ENCODE measurements at places on chromosomes 4 and X.

GRCh38 chrX:137432609-137433008 lies 133.3 kb upstream of the ZIC3 start:
- DNase-seq, result no peak

GRCh38 chrX:47158131-47158530 lies 13.1 kb downstream of the RBM10 start:
- DNase-seq, result no peak

DNA sequence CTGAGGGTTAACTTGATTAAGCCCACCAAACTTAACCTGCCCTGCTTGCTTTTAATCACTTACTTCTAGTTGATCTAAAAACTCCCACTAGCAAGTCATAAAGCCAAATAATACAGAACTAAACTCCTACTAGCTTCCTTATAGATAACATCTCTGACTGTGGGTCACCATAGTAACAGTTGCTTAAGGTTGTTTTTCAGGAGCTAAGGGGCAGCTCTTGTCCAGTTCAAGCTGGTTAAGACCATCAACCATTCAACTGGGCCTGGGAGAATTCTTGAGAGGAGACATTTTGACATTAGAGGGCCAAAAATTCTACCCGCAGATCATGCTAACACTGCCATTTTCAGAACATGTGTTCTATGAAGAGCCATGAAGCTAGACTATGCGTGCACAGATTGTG lies 67.0 kb downstream of the UCHL1 start:
- DNase-seq, result no peak

GRCh38 chr4:51923343-51923742 lies 80.4 kb downstream of the DCUN1D4 start:
- no peak for DNase-seq

- DNase-seq, result no peak
Observed at GRCh38 chr4:25815586-25815985, 47.2 kb downstream of the SEL1L3 start.

DNA sequence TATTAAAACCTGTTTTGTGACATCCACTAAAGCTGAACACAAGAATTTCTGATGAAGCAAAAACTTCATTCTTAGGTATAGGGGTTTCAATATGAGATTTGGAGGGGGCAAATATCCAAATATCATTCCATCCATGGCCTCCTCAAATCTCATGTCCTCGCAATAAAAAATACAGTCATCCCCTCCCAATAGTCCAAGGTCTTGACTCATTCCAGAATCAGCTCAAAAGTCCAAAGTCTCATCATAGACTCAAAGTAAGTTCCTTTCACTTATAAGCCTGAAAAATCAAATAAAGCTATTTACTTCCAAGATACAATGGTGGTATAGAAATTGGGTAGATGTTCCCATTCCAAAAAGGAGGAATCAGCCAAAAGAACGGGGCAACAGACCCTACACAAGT lies 213.4 kb downstream of the SCFD2 start:
- no peak for DNase-seq

DNA sequence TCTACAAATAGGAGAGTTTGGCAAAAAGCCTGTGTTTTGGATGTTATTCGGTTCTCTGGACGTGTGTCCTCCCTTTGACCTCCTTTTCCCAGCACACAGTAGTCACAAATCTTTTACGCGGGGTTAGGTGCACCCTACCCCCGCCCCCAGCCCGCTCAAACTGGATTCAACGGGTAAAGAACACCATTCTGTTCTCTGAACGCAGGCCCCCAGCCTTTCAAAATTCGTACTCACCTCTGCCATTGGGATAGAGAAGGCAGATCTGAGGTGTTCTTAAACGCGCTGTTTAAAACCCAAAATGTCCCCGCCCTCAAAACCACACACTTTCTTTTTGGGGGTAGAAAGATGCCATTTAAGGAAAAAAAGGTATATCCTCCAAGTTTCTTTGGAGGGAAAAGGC lies 2.7 kb downstream of the LEF1 start:
- no peak for DNase-seq

- no peak for DNase-seq
Observed at GRCh38 chr4:89119836-89120235, 8.5 kb downstream of the TIGD2 start.

- DNase-seq, result no peak
Observed at GRCh38 chr4:108636246-108636645, 14.2 kb upstream of the OSTC start.

- DNase-seq, result no peak
Observed at GRCh38 chrX:9324676-9325075, 140.2 kb upstream of the TBL1X start.

DNA sequence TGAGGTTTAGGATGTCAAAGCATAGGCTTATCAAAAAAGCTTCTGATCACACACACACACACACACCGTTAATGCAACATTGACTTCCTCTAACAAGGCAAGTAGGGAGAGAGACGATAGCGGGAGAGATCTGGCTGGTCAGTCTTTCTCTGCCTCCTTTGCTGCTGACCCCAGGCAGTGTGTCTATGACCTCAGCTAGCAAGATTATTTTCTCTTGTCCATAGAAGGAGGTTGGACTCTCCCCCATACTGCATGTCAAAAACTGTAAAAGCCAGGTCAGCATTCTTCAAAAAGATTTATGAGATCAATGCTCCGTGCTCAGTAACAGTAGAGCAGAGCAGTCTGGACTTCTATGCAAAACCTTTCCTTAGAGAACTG lies 63.5 kb upstream of the PGM2 start:
- DNase-seq, result no peak

DNA sequence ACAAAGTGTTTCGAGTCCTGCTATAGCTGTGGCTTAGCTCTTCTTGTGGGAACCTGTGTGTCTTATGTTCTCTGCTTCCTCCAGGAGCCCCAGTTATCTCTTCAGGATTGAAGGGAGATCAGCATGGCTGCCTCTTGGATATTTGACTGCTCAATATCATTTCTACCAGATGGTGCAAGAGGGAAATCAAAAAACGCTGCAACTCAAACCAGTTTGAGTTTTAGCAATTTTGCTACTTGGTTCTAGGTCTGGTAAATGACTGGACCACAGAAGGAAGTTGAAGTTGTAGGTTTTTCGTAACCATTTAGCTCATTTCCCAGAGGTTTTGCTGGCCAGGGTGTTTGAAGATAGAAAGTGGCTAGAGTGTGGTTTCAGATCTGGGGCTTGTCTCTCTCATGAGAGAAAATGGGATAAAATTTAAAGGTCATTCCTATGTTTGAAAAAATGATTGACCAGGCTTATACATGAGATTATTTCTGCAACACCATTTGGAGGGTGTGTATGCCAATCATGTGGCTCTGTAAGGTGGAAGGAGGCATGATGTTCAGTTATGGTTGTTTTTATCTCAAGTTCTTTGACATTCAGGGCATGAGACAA lies 210.4 kb downstream of the SPRY1 start:
- no peak for DNase-seq

DNA sequence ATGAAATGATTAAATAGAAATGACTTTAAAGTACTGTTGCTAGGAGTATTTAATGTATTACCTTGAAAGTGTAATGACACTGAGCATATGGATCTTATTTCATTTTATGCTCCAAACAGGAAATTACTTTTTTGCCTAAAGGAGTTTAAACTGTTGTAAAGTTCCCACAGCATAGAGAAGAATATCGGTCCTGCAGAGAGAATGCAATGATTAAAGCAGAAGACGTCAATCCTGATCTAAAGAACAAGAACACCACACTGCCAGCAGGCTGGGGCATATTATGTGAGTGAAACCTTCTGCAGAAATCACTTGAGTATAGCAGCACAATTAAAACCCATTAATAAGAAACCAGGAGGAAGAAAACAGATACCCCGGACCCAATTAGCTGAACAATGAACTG lies 72.8 kb upstream of the CAMK2D start:
- DNase-seq, result no peak

DNA sequence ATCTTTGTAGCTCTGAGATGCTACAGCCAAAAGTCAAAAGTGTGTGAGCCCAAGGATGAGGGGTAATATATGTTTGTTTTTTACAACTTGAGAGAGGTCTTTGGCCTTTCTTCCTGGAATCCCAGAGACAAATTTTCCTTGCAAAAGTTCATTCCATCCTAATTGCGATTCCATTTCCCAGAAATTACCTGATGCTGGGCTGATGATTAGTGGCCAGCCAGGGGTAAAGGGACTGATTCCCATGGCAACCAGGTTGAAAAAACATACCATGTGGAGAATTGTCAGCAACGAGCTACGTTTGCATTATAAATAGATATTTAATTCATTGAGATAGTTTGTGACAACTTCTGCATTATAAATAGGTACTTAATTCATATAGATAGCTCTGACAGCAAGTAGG lies 17.8 kb downstream of the IGSF1 start:
- DNase-seq, result no peak

DNA sequence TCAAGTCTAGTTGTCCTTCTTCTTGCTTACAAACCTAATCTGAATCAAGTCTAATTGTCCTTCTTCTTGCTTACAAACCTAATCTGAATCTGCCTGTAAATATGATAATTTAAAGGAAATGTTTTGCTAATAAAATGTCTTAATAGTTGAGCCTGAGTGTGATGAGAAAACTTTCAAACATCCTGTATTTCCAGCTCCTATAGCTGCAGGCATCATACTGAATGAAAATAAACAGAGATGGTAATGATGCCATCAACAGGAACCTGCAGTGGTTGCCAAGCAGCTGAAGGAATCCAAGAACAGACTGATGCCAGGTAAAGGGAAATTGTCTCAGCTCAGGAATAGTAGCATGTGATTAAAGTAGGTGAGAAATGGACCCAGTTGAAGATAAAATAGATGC lies 156.1 kb upstream of the IRS4 start:
- DNase-seq, result no peak

GRCh38 chrX:25442499-25442898 lies 426.7 kb upstream of the ARX start:
- no peak for DNase-seq

DNA sequence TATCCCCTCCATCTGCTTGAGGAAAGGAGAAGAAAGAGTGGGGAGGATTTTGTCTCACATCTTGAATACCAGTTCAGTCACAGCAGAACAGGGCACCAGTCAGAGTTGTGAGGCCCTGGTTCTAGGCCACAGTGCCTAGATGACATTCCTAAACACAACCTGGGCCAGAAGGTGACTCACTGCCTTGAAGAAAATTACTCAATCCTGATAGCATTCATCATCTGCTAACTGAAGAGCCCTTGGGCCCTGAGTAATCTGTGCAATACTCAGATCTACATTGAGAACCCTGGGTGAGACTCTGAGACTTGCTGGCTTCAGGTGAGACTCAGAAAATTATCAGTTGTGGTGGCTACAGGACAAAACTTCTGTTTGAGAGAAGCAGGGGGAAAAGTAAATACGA lies 20.5 kb upstream of the PRR32 start:
- no peak for DNase-seq
